ENCODE measurements at places on chromosomes 1 and 21. TPM values are rescaled to one million over a fixed set of nuclear protein-coding genes. Genes with fewer than 3 reads are reported as not detected.

Gene LIN28A
- total RNA-seq: not detected

Gene GPR25
- total RNA-seq: not detected

Gene CHIT1
- not detected for total RNA-seq

Gene BOLA1
- total RNA-seq: 23.5 TPM

Gene SUSD4
- 1.2 TPM for total RNA-seq

Gene ADIPOR1
- 61.1 TPM for total RNA-seq

Gene SPATA21
- not detected for total RNA-seq

Gene DHX9
- 116 TPM for total RNA-seq

Gene LYST
- 1.0 TPM for total RNA-seq

Gene MYBPHL
- not detected for total RNA-seq

Gene RHD
- not detected for total RNA-seq

Gene PRAMEF6
- total RNA-seq: not detected

Gene RNF220
- 106 TPM for total RNA-seq

Gene SLFNL1
- total RNA-seq: under 0.01 TPM

Gene HDAC1
- total RNA-seq: 56.5 TPM

Gene CCDC181
- 2.9 TPM for total RNA-seq

Gene RGS8
- not detected for total RNA-seq

Gene PTPRU
- 29.1 TPM for total RNA-seq

Gene SPTA1
- not detected for total RNA-seq

Gene UQCRH
- 539 TPM for total RNA-seq

Gene ANGPTL7
- not detected for total RNA-seq

Gene CD1D
- 0.67 TPM for total RNA-seq

Gene ASAP3
- 25.6 TPM for total RNA-seq

Gene KRTAP19-3
- not detected for total RNA-seq

Gene TNFSF18
- total RNA-seq: 0.74 TPM

Gene LCE1C
- not detected for total RNA-seq

Gene ZYG11A
- total RNA-seq: 0.84 TPM

Gene APCS
- not detected for total RNA-seq

Gene CC2D1B
- total RNA-seq: 22.1 TPM

Gene CRB1
- 0.15 TPM for total RNA-seq

Gene ADAM30
- total RNA-seq: not detected

Gene COL9A2
- 4.9 TPM for total RNA-seq

Gene DSCAM
- under 0.01 TPM for total RNA-seq

Gene SH2D1B
- 0.15 TPM for total RNA-seq

Gene RNF186
- total RNA-seq: not detected

Gene RYR2
- not detected for total RNA-seq

Gene ANGPTL3
- not detected for total RNA-seq

Gene HTR6
- not detected for total RNA-seq
